ENCODE measurements at places on chromosomes 4 and X. TPM values are rescaled to one million over a fixed set of nuclear protein-coding genes. Genes with fewer than 3 reads are reported as not detected.

APOO gene
- total RNA-seq: 17.0 TPM

HEPH gene
- total RNA-seq: 19.0 TPM

NDUFB11 gene
- 82.8 TPM for total RNA-seq

MAGEB10 gene
- not detected for total RNA-seq

PAK3 gene
- total RNA-seq: 5.5 TPM

MAGEA1 gene
- total RNA-seq: not detected

PPP4R3C gene
- not detected for total RNA-seq

ACOX3 gene
- total RNA-seq: 33.1 TPM

OPN1LW gene
- total RNA-seq: not detected
